ENCODE measurements at places on chromosomes 13 and 19.
A peak's percentile ranks its signal among the peaks of the same experiment; 100 is the strongest.

- DNase-seq: no peak
Measured at GRCh38 chr13:44237881-44238421, 135.7 kb upstream of the SERP2 start.

GRCh38 chr13:109156181-109156935, 526.9 kb downstream of the MYO16 start:
- DNase-seq: no peak

GRCh38 chr13:73288596-73288995, 229.8 kb downstream of the KLF5 start:
- DNase-seq: no peak

DNA sequence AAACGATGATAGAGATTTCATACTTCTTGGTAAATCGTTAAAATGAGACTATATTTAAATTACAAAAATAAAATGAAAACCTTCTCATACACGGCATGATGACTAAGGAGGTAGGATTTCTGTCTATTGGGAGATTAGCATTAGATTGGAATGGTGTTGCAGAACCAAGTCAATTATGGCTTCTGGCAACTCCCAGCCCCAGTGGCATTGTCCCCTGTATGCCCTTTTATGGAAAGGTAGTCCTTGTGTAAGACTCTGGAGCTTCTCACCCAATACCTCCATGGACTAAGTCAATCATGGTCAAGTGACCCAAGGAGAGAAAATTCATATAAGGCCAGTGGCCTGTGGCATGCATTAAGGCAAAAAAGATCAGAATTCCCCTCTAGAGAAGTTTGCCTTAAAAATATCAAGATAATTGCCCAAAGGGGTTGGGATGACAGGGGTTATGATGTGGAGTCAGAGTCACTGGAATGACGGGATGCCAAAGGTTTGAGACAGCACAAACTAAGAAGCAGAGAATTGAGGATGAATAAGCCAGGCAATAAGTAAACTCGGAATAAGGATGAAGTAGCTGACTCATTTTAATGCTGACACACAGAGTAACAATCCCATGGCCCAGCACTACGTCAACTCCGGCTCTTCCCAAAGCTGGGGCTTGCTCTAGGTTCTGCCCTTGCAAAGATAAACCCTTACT, 57.8 kb upstream of the POSTN start:
- DNase-seq: peak; percentile 41

DNA sequence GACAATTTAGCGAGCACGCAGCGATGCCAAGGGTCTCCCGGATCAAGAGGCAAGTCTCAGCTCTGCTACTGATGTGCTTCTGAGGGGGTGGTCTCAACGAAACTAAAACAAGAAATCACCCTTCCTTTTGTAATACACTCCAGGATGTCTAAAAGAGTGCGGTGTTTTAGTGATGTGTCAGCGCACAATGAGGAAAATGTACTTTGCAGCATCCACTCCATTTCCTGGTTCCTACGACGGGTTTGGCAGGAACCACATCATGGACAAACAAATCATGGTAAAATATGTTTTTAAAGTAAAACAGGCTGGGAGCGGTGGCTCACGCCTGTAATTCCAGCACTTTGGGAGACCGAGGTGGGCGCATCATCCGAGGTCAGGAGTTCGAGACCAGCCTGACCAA, 154.0 kb upstream of the TSC22D1 start:
- no peak for DNase-seq

Measured in T1000 (cell line).